Activated CD4-positive, alpha-beta T cell treated with anti-CD3 and anti-CD28 coated beads, Interleukin-2, amount 50 U/mL, for 4 hours (primary cell): ENCODE measurements at places on chromosomes 3 and 15.

DNA sequence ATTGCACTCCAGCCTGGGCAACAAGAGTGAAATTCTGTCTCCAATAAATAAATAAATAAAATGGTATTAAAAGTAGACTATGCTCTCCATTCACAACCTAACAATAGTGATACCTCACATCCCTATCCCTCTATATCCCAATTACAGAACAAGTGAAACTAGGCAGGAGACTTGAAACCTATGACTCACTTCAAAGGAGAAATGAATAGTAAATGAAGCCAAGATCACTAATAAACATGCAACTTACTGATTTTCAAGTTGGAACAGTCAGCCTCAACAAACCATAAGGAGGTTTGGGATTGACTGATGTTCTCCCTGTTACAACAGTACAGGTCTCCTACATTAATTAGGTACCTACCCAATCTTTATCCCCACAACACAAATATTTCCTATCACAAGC, 103.4 kb downstream of the GSK3B start:
- DNase-seq: no peak

DNA sequence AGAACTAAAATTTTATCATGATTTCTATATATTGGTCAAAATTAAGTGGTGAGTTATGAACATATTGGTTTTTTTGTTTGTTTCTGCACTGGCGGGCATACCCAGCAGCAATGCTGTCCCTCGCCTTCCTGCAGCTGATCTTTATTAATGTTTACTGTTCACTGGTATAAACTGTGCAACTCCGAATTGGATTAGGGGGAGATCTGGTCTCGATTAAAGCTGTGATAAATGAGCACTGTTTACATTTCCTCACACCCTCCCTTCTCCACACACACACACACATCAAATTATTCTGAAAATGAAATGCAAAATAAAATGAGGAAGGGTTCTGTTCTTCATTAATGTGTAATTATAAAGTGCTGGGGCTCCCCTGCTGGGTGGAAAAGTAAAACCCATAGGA, 48.5 kb upstream of the DAZL start:
- no peak for DNase-seq

DNA sequence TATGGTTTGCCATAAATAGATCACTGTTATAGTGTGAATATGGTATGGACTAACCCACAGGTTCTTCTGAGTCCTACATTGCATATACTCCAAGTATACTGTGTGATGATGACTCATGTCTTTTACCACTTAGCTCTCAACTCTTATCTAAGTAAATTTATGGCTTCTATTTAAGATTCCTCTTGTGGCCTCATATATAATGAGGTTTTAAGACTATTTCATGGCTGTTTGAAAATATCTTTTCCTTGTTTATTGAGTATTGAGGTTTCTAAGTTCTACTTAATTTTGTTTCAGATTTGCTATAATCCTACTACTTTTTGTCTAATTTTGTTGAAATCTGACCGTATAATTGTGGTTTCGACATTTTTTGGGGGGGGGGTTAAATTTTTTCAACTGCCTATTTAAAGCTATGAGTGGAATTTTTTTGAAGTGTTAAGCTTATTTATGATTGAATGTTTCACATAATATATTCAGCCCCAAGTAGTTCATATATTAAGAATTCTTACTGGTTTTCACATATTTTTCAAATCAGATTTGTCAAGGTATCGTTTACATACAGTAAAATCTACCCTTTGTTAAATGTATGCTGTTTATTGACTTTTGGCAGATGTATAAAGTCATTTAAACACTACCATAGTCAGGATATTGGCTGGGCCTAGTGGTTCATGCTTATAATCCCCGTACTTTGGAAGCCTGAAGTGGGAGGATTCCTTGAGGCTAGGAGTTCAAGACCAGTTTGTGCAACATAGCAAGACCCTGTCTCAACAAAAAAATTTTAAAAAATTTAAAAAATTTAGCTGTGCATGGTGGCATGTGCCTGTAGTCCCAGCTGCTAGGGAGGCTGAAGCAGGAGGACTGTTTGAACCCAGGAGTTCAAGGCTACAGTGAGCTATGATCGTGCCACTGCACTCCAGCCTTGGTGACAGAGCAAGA, 11.7 kb downstream of the SLC25A36 start:
- no peak for DNase-seq

- no peak for DNase-seq
Observed at GRCh38 chr3:101072300-101072699, 79.1 kb upstream of the ABI3BP start.

DNA sequence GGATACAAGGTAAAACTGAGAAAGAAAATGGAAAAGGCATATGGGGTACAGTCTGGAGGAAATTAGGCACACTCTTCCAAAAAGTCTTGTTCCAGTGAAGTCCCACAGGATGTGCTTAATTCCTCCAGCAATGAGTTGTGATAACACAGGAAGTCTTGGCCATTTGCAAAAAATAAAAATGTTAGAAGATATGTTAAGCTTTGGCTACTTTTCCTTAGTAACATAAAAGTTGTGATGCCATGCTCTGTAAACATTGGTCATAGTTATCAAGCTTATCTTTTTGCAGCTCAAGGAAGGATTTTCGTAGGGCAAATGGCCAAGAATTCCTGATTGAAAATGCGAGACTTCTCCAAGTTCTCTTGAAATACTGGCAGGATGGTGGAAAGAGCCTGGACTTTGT, 26.4 kb downstream of the LNP1 start:
- no peak for DNase-seq

GRCh38 chr3:11212784-11213183, 58.5 kb downstream of the HRH1 start:
- no peak for DNase-seq
